ENCODE measurements at places on chromosomes 5 and 9.
A peak's percentile ranks its signal among the peaks of the same experiment; 100 is the strongest.

GRCh38 chr9:33798545-33798944 lies 3.2 kb downstream of the PRSS3 start:
- no peak for DNase-seq

- no peak for DNase-seq
These were observed 64.9 kb downstream of the SUSD1 start for GRCh38 chr9:112110094-112110776.

GRCh38 chr5:134223406-134224248 lies 2.2 kb downstream of the PPP2CA start:
- DNase-seq: no peak

- DNase-seq: no peak
These were observed 77.5 kb downstream of the PSD2 start for GRCh38 chr5:139872851-139873794.

GRCh38 chr5:91503321-91503720 lies 120.2 kb upstream of the ARRDC3 start:
- no peak for DNase-seq

- no peak for DNase-seq
These were observed 115.4 kb downstream of the HSD17B3 start for GRCh38 chr9:96186591-96187011.

DNA sequence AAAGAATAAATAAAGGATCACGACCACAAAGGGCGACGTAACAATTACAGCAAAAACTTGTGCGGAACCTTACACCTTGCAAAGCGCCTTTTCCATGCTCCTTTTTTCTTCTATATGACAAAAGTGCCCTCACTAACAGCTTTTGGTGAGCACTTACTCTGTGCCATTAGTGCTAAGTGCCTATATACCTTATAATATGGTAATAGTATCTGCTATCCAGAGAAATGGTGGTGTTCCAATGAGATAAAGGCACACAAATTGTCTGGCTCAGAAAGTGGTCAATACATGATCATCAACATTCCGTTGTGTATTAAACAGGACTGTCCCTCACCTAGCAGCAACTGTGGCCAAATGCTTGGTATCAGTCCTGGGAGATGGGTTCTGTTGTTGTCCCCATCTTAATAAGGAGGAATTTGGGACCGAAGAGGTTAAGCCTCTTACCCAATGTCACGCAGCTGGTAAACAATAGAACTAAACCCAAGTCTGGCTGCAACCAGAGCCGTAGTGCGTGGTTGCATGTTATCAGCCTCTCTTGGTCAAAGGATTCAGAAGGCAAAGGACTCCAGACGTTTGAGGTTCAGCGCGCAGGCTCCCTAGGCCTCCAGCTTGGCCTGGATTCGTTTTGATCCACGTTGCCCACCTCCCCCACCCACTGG lies 564 bp upstream of the TOR2A start:
- DNase-seq: no peak

- peak; percentile 60 for DNase-seq
These were observed 32.1 kb downstream of the NAIF1 start for GRCh38 chr9:128034821-128035652.

GRCh38 chr5:25489834-25490538 lies 845.2 kb upstream of the CDH10 start:
- no peak for DNase-seq

DNA sequence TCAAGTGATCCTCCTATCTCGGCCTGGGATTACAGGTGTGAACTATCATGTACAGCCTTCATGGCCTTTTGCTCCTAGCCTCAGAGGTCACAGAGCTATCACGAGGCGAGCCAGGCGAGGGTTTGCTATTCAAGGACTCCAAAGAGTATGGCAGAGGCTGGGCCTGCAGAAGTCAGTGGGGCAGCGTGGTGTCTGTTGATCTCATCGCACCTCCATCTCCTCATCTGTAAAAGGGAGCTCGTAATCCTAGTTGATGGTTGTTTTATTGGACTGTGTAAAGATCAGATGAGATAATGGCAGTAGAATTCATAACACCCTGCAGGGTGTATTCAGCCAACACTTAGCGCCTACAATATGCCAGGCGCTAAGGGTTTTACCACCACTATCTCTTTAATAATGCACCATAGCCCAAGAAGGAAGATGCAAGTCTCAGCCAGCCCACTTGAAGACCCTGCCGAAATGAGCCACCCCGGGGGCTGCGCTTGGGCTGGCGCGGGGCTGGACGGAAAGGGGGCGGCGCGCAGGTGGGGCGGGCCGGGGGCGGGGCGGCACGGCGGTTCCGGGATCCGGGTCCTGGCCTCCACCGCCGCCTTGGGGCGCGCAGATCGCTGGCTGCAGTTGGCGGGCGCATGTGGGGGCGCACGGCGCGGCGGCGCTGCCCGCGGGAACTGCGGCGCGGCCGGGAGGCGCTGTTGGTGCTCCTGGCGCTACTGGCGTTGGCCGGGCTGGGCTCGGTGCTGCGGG lies at the start of gene GALNT12:
TSS of gene GALNT12 (plus strand) at position 601 of the 744 bp plus-strand sequence. CDS start at position 630, 29 bp downstream.
- peak; percentile 65 for DNase-seq

- DNase-seq: peak; percentile 62
These were observed 31.8 kb upstream of the ORM1 start for GRCh38 chr9:114291064-114291474.

DNA sequence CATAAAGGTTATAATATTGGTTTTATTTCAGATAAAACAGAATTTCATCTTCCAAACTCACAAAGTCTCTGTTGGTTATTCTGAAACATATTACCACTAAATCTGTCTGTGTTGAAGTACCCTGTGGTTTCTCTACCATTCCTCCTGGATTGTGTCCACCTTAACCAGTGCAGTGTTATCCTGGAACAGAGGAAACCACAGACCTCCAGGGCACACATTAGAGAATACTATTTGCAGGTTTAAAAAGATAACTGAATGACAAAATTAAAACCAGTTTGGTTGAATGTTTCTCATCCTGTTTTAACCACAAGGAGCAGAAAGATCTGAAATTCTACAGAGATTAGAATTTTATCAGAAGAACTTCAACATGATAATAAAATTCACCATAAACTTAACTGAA lies 251.8 kb downstream of the CWC27 start:
- no peak for DNase-seq

- DNase-seq: no peak
These were observed at the start of gene EGFL7 for GRCh38 chr9:136662656-136663581. Gene EGFL7, plus strand, starts transcription at chr9:136662916. Its CDS starts 5,367 bp downstream, at chr9:136668283.

GRCh38 chr9:128771094-128771721 lies 519 bp downstream of the ZER1 start:
- DNase-seq: no peak

DNA sequence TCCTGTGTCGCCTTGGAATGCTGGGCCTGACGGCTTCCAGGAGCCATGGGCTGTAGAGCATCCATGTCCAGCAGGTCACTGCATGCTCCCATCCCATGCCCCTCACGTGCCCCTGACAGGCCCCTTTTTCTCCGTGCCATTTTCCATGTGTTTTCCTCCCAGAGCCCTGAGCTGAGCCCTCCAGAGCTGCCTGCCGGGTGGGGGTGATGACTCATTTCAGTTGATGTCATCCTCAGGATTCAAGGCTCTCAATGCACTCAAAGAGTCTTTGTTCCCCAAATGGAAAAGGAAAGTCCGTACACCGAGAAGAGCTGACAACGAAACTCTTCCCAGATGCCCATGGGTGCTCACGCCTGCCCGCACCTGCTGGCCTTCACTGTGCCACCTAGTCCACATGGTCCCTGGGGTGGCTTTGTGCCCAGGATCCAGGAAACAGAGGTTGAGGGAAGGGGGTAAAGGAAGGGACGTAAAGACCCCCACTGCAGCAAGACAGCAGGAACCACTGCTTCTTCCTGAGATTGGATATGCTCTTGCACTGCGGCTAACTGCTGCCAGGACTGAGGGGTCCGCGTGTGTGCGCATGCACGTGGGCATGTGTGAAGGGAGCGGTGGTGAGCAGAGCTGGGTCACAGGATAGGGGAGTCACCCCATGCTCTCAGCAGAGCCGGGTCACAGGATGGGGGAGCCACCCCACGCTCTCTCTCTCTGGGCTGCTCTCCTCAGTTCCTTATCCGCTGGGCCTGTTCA lies 27.6 kb downstream of the COL15A1 start:
- DNase-seq: no peak

DNA sequence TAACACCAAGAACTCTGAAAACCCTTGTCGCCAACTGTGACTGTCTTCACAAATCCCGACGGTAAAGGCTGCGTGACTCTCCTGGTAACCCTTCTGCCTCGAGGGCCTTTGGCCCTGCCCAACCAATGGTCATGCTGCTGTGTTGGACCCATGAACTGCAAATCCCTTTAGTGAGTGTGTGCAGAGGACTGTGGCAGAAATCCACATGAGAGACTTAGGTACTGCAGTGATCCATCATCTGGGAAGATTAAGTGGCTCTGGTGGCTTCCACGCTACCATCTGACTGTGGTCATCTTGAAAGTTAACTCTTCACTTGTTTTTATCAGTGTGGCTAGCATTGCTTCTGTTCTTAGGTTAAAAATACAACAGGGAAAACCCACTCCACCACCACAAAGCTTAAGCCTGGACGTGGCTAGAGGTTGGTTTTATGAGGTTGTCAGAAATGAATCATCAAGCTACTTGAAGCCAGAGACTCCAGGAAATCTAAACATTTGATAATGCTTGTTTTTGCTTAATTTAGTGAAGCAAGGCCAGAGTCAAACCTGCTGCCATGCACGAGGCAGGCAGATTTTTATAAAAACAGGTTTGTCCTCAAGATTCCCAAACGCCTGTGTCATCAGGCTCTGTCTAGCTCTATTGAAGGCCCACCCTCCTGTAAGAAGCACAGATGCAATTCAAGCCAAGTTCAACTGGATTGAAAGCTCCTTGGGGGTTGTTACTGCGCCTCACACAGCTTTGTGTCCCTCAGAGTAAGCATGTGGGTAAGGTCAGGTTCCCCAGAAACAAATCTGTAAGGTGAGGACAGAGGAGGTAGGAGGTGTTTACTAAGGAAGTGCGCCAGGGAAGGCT lies 52.7 kb upstream of the ERCC6L2 start:
- DNase-seq: no peak

- DNase-seq: no peak
These were observed 12.6 kb downstream of the ERGIC1 start for GRCh38 chr5:172846677-172847076.

GRCh38 chr5:32274548-32275395 lies 38.0 kb downstream of the MTMR12 start:
- DNase-seq: no peak

DNA sequence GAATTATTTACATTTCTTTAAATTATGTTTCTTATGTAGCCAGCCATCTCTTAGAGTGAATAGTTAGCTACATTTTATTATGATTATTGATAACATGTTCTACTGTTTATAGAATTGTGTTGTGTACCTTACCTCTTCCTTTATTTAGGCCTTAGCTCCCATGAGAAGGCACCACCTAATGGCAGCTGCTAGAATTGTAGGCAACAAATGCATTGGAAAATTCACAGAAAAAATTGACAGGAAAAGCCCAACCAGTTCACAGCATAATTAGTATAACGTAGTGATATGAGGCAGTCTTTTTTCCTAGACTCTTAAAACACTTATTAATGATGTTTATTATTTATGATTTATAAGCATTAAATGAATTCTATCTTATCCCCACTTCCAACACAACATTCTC lies 175.8 kb downstream of the WDR70 start:
- no peak for DNase-seq

- no peak for DNase-seq
These were observed 1.9 kb downstream of the NR5A1 start for GRCh38 chr9:124505006-124505900.

- no peak for DNase-seq
These were observed 6.1 kb upstream of the UBLCP1 start for GRCh38 chr5:159257007-159257406.

GRCh38 chr5:82765765-82766164 lies 311.4 kb downstream of the TMEM167A start:
- DNase-seq: no peak

DNA sequence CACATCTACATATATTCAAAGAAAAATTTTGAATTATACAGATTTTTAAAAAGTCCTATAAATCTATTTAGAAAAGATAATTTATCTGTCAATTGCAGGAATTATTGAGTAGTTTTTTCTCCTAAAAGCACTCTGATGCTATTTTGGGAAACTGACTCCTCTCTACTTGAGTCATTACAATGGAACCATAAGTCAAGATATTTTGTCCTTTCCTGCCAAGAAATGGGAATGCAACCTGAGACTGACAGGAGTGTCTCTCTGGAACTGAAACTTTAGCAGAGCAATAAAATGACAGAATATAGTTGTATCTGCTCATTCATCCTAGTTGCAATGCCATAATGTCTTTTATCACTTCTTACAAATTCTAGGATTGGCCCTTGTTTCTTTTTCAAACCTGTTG lies 48.6 kb downstream of the CARTPT start:
- no peak for DNase-seq

- DNase-seq: no peak
These were observed 213.3 kb upstream of the FBXL7 start for GRCh38 chr5:15286650-15287049.

GRCh38 chr5:100676817-100677631 lies 141.8 kb downstream of the FAM174A start:
- DNase-seq: no peak

DNA sequence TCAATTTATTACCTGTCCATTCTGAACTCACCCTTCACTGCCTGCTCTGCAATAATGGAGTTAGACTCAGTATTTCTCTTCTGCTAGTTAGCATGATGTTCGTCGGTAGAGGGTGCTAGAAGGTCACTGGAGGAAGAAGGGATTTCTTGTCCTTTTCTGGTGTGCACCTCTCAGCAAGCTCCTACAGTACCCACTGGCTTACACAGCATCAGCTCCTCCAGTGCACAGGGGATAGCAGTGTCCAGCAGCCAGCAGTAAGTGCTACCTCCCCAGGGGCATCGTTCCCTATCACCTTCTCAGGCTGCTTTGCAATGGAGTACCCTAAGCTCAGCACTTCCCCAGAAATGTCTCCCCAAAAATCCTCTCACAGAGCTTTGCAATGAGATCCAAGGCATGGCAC lies 45.9 kb upstream of the APC start:
- no peak for DNase-seq

- no peak for DNase-seq
These were observed 120.5 kb downstream of the ADAMTS2 start for GRCh38 chr5:179224741-179225140.

DNA sequence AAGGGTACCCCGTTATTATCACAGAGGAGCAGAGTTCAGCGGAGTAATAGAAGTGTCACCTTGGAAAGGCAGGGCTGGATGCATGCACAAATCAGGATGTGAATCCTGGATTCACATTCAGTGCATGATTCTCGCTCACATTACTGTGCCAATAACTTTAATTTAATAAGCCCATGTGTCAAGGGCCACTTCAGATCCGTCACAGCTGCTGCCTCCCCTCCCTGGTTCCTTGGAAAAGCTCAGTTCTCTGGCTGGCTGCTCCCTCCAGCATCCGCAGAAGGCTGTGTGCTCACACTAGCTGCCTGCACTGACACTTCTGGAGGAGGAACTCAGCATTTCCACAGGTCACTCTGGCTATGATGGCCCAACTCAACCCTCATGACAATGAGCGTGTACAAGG lies 256.8 kb upstream of the ADAMTS16 start:
- DNase-seq: no peak

- DNase-seq: peak; percentile 34
These were observed 1.9 kb downstream of the GCNT4 start for GRCh38 chr5:75050415-75050814.

GRCh38 chr5:101424530-101425175 lies 521.6 kb upstream of the ST8SIA4 start:
- no peak for DNase-seq

GRCh38 chr9:86868616-86869015 lies 78.7 kb downstream of the GAS1 start:
- no peak for DNase-seq

- no peak for DNase-seq
These were observed 902.4 kb downstream of the NR2F1-AS1 start for GRCh38 chr5:92678640-92679039.

Data from activated naive CD4-positive, alpha-beta T cell treated with anti-CD3 and anti-CD28 coated beads, Interleukin-2, amount 50 U/mL, for 16 hours (primary cell).